ENCODE measurements at places on chromosomes 4 and X. TPM values are rescaled to one million over a fixed set of nuclear protein-coding genes. Genes with fewer than 3 reads are reported as not detected.
A peak's percentile ranks its signal among the peaks of the same experiment; 100 is the strongest.

DNA sequence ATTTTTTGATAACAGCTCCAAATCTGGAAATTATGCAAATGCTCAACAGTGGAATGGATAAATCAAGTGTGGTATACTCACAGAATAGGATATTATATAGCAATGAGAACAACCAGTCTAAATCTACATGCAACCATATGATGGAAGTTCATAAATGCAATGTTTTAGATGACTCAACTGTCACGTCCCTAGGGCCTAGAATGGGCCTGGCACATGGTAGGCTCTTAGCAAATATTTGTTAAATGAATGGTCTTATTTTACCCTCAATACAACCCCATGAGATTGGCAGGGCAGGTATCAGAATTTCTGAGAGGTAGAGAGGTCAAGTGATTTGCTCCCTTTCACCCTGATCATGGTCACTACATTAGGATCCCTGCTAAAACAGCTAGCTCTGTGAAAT, 14.6 kb upstream of the NKX3-2 start:
- no peak for DNase-seq

- no peak for DNase-seq
Measured at GRCh38 chrX:153626863-153627674, 19.9 kb upstream of the DUSP9 start.

DNA sequence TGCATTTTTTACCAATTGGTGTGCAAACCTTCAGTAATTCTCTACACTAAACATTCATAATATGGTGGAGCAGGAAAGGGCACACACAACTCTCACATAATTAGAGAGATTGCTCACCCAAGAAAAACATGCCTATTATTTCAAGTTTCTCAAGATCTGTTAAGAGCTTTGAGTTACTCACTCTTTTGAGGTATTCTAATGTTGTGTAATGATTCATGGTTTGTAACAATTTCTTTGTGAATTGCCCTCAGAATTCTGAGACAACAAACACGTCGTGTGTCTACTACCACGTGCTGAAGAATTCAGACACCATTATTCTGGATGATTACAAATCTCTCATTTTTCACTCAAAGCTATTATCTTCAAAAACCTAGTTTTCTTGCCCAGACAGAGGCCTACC, 82.8 kb downstream of the PDGFC start:
- DNase-seq = no peak

- no peak for DNase-seq
Measured at GRCh38 chrX:76183289-76184049, 10.6 kb downstream of the PBDC1 start.

DNA sequence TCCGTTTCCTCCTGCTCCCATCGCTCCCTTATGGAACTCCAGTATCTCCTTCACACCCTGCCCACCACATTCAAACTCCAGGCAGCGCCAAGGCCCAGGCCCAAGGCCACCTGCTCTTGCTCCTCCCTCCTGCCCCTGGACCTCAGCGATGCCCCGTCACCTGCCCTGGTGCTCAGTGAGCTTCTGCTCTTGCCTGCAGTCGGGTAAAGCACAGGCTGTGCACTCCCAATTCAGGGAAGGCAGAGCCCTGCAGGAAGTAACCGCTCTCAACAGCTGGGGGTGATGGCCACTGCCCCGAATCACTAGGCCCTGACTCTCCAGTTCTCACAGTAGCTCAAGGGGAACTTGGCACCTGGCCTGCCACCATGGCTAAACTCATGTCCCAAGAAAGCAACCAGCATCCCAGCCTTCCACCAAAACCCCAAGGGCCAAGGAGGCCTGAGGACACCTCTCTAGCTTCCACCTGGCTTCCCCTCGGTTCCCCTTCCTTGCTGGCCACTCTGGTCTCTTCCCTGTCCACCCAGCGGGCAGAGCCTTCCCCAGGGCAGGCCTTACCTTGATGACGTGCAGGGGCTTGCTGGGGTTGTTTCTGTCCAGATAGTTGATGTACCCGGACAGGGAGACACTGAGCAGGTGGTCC, 29.3 kb downstream of the WDR1 start:
- peak; percentile 30 for DNase-seq

DNA sequence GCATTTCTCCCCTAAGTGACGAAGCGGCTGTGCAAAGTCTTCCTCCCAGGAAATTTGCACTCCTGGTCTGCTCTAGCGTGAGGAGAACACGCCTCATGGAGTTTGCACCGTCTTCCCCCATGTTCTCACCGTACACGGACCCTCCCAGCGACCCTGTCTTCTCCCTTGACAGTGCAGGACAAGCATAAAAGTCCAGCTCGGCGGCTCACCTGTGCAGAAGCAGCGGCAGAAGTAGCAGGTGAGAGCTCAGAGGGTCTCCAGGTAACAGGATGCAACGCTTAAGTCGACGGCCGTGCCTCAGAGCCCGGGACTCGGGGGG, 314 bp downstream of the P2RY8 start:
- no peak for DNase-seq

GRCh38 chr4:146063143-146063542, 112.4 kb upstream of the LSM6 start:
- DNase-seq = no peak

DNA sequence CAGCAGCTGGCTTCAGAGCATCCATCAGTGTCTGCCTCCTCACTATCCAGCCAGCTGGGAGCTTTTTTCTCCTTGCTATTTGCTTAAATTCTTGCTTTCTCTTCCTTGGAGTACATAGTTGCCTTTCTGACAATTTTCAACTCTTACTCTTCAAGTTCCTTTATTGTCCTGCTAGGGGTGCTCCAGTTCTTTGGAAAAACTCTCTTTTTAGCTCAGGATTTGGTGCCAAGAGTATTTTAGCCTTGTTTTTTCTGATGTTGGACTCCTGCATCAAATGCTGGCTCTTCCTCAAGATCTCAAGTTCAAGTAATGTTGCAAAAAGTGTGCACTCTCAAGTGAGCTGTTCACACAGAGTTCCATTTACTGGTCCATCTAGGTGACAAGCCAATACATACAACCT, 126.4 kb downstream of the KDR start:
- no peak for DNase-seq

USP26 gene
- total RNA-seq = not detected

GRCh38 chr4:33134366-33134765, 2414.2 kb downstream of the PCDH7 start:
- no peak for DNase-seq

GRCh38 chrX:99001286-99001685, 1408.8 kb downstream of the PCDH19 start:
- no peak for DNase-seq

- DNase-seq = no peak
Measured at GRCh38 chr4:152094970-152095700, 334.3 kb upstream of the GATB start.

DNA sequence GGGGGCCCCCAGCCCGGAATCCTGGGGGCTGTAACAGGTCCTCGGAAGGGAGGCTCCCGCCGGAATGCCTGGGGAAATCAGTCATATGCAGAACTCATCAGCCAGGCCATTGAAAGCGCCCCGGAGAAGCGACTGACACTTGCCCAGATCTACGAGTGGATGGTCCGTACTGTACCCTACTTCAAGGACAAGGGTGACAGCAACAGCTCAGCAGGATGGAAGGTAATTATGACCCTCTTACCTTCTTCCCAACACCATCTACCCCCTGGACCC, 1.0 kb downstream of the FOXO4 start:
- DNase-seq = no peak

BEND4 gene
- 0.05 TPM for total RNA-seq

DNA sequence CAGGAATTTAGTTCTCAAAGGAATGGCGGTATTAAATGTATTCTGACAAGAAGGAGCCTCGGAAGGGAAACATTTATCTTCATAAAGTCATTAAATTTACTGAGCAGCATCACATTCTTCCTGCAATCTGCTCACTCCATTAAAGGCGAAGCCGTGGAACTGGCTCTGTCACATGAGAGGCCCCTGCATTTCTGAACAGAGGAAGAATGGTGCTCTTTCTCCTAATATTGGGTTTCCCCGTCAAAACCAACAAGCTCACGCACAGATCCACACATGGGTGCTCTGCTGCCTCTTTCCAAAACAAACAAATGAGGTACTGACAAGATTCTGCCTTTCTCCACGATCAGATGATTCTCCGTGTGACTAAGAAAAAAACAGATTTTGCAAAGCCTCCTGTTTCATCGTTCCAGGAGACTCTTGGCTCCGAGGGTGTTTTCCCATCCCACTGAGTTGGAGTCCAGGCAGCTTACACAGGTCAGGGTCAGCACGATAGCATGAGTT, 191.2 kb downstream of the IDS start:
- DNase-seq = no peak

DNA sequence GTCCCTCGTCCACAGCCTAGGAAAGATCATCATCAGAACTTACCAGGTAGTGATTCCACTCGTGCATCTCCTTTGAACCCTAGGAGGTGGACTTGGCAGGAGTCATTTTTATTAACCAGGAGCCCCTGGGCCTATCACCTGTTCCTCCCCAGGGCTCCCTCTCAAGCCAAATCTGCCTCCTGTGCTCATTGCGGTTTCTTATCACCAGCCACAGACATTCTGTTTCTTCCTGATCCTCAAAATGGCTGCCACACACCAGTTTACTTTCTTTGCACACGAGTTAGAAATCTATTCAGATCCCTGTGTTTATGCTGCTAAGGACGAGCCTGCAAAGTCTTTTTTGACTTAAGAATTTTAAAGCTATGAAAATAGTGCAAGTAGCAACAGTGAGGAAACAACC, 354.5 kb upstream of the BOD1L1 start:
- no peak for DNase-seq

DNA sequence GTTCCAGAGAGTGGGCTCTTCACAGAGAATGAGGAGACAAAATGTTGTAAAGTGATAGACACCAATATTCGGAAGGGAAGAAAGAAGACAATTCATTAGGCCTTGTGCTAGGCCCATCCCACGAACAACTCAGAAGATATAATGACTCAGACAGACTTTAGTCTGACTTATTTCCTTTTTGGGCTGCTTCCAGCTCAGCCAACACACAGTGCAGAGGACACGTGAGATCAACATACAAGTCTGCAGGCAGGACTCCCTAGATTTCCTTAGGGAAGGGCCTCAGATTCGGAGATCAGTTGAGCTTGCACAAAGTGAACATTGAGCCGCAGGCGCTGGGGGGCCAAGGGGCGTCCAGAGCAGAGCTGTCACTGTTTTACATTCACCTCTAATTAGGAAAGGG, 290.7 kb upstream of the TENM3 start:
- no peak for DNase-seq

GRCh38 chr4:109969919-109970318, 57.2 kb downstream of the EGF start:
- DNase-seq = no peak

DNA sequence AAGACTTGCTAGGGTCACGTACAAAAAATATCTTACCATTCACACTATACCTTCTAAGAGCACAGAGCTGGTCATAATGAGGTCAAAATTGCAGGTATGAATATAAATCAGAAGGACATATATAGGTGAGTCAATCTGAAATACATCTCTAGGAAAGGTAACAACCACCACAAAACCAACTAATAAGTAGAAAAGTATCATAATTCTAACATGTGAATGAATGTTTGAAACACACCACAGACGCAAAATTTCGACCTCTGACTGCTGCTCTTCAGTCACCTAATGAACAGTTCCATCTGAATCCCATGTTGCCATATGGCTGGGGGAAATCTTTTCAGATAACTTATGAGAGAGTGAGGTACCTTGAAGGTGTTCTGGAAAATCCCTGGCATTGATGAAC, 22.1 kb downstream of the STAP1 start:
- DNase-seq = no peak

DRP2 gene
- total RNA-seq = not detected

GRCh38 chrX:126900937-126901336, 81.4 kb downstream of the PRR32 start:
- DNase-seq = no peak

GRCh38 chr4:1953335-1953734, 55.4 kb downstream of the NELFA start:
- DNase-seq = no peak

CSAG1 gene
- total RNA-seq = not detected

GRCh38 chr4:55933611-55934010, 15.1 kb upstream of the CEP135 start:
- DNase-seq = no peak

FREM3 gene
- not detected for total RNA-seq

DNA sequence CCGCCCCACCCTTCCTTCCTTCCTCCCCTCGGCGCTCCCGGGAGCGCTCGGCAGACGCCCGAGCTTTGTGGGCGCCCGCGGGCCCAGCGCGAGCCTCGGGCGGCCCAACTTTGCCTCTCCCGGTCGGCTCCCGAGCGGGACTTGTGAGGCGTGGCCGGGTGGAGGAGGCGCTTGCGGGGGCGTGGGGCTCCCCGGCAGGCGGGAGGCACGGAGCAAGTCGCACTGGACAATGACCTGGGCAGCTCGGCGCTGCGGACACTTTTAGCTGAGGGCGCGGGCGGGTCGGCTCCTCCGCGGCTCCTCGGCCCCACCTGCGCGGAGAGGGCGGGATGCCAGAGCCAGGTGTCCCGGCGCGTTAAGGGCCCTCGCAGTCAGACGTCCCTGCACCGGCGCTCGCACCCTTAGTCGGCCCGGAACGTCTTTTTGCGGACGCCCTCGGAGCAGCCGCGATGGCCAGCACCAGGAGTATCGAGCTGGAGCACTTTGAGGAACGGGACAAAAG, 385 bp downstream of the DCLK2 start:
- peak; percentile 77 for DNase-seq

ALB gene
- total RNA-seq = not detected
